ENCODE measurements at places on chromosomes 6 and 20.
A peak's percentile ranks its signal among the peaks of the same experiment; 100 is the strongest.

GRCh38 chr6:118661831-118662230 is 10.4 kb upstream of the CEP85L start:
- DNase-seq, result no peak

DNA sequence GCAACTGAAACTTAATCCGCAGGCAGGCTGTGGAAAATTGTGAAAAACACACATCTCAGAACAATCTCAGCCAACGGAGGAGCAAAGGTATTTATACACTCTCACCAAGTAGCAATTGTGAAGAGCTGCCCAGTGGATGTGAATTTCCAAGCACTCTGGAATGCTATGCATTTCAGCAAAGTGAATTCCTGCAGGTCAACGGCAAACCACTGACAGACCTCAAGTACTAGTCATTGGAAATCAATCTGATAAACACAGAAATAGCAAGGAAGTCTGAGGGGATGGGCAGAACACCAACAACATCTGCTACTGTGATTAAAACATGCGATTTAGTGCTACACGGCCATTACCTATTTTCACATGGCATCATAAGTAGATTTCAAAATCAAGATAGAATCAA is 429.1 kb downstream of the HTR1B start:
- DNase-seq, result peak; percentile 98

DNA sequence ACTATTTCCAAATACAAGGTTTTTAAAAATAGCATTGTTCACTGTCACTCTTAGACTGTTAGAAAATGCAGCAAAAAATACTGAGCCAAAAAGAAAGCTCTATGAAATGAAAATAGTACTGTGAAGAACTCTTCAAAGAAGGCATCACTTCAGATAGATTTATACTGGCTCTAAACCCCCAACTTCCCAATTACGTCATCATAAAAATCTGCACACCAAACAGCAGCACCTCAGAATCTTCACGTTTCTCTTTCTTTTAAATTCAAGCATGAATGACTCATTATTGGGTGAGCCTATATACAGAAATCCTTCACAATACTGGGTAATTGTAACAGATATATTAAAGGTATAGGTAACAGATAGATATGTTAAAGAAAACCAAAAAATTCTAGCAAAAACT is 208.4 kb upstream of the HTR1E start:
- no peak for DNase-seq

DNA sequence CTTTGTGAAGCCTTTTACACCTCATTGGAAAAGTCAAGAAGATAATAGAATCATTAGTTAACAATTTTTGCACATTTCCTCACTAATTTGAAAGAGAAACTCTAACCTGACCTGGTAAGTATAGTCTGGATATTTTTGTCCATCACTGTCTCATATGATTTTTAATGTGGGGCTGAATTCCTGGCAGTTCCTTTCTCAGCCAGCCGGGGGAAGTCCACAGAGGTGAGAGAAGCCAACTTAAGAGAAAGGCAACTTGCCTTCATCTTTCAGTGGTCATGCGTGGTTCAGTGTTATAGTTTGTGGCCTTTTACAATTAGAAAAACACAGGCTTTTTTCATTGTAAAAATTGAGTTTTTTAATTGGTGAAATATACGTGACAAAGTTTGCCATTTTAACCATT is 80.6 kb downstream of the CDYL start:
- no peak for DNase-seq

DNA sequence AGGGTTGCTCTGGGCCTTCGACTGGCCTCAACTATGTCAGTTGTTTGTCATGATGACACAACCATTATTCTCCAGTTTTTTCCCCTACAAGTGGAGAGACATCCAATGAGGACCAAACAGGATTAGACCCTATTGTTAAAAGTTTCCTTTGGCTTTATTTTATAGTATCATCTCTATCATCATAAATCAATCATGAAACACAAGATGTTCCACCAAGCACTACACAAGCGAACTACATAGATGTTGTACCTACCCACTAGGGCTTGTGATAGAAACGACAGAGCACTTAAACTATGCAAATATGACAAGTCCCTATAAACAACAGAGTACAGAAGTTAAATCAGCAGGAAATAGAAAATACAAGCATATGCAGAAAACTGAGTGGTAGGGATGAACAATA is 422.5 kb upstream of the MARCKS start:
- DNase-seq, result no peak

DNA sequence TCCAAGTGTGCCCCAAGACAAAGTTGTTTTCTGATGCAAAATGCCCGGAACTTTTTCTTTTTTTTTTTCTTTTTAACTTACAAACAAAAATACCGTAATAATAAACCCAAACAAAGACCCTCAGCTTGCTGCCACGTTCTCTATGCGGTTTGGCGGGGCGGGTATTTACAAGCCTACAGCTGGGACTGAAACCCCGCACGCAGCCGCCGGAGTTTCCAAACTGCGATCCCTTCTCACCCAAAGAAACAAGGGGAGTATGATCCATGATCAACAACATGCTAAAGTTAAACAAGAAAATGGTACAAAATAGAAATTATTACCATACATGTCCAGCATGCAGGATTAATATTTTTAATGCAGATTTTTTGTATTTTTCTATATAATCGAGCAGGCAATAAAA is 2.1 kb downstream of the MAFB start:
- DNase-seq, result no peak

DNA sequence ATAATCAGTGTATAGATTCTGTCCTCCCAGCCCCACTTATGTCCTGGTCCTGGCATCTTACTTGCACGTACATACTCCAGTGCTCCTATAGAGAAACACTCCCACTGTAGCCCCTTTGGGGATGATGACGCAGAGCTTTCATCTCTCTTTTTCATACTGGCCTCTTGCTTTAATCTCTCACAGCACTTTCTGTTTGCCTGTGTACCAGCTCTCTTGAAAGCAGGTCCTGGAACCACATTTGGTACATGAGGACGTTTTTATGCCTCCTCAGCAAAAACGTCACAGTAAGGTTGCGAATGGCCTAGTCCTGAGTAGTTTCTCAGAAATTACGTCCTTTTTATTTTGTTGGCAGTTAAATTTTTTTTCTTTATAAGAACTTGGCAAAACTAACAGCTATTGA is 10.8 kb downstream of the L3MBTL3 start:
- no peak for DNase-seq
